Endothelial cell of umbilical vein (primary cell): ENCODE measurements at places on chromosomes 3 and 15. TPM values are rescaled to one million over a fixed set of nuclear protein-coding genes. Genes with fewer than 3 reads are reported as not detected.

Gene PRSS50
- polyA plus RNA-seq = not detected in 2 replicates

Gene IL17RB
- polyA plus RNA-seq = 0.04 TPM in 1 of 2 replicates, not detected in the other

Gene ALPK3
- 18.4 and 18.7 TPM in 2 replicates for polyA plus RNA-seq

- no peaks in the 10 kb centered on the region for H3K4me1 ChIP-seq
- H3K36me3 ChIP-seq = no peaks in the 10 kb centered on the region
- no peak overlapping the region for H3K27ac ChIP-seq
- no peak for DNase-seq
- peaks cover 11% of the 10 kb centered on the region for H3K27me3 ChIP-seq
- H3K4me3 ChIP-seq = no peak overlapping the region
Measured at GRCh38 chr15:36271048-36271447, 308.4 kb upstream of the CDIN1 start.

GRCh38 chr15:93617443-93617842 lies 528.4 kb upstream of the RGMA start:
- no peak for DNase-seq
- H3K27ac ChIP-seq = no peak overlapping the region
- no peaks in the 10 kb centered on the region for H3K36me3 ChIP-seq
- H3K4me3 ChIP-seq = no peak overlapping the region
- no peaks in the 10 kb centered on the region for H3K27me3 ChIP-seq

DNA sequence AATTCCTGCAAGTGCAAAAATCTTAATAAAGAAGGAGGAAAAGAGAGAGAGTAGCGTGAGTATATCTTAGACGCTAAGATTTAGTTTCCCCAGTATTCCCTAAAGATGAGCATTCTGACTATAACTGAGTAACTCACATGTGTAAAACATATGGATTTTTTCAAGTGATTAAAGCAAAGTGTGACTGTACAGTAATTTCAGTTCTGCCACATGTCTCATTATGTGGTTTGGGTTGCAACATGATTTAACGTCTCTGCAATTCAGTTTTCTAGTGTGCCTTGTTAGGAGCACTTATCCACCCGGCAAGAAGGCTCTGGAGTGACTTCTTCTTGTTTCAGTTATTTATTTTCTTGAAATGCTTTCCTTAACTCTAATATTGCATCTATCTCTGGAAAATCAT lies 514.1 kb downstream of the ROBO1 start:
- no peaks in the 10 kb centered on the region for H3K27me3 ChIP-seq
- H3K4me1 ChIP-seq = no peaks in the 10 kb centered on the region
- no peak overlapping the region for H3K27ac ChIP-seq
- no peak for DNase-seq
- H3K4me3 ChIP-seq = no peak overlapping the region

GRCh38 chr3:108477511-108478147 lies 32.8 kb downstream of the MYH15 start:
- no peaks in the 10 kb centered on the region for H3K27me3 ChIP-seq
- H3K4me3 ChIP-seq = no peak overlapping the region
- peaks cover 2% of the 10 kb centered on the region for H3K4me1 ChIP-seq
- no peaks in the 10 kb centered on the region for H3K36me3 ChIP-seq
